Activated T-cell treated with anti-CD3 and anti-CD28 coated beads for 24 hours (primary cell): ENCODE measurements at places on chromosomes 7 and 10.

DNA sequence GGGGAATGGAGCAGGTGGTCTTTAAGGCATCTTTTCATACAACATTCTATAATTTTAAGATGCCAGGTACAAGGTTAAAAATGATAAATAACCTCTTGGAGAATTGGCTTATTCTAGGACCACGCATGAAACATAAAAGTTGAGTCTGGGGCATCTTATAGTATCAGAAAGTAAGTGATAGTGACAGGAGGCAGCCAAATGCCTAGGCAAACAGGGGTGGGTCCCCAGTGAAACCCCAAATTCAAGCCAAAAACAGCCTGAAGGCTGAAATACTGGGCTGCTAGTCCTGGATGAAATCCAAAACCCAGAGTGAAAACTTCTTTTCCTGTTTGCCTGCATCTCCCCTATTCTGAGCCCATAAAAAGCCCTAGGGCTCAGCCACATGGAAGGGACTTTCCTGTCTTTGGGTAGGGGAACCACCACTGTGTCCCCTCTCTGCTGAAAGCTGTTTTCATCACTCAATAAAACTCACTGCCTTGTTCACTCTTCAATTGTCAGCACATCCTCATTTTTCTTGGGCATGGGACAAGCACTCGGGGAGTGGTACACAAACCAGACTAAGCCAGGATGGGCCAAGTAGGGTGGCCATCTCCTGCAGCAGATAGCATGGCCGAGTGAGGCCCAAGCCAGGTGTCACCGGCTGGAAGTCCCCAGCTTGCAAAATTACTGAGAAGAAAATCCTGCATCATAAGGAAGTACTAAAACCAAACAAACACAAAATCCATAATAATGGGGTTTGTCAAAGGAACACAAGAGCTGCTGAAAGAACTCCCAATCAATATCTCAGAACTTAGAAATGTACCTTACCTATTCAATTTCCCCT is 241.6 kb upstream of the GALNT17 start:
- no peak for DNase-seq

GRCh38 chr10:132685101-132685891 is 100.7 kb downstream of the NKX6-2 start:
- peak; percentile 15 for DNase-seq

DNA sequence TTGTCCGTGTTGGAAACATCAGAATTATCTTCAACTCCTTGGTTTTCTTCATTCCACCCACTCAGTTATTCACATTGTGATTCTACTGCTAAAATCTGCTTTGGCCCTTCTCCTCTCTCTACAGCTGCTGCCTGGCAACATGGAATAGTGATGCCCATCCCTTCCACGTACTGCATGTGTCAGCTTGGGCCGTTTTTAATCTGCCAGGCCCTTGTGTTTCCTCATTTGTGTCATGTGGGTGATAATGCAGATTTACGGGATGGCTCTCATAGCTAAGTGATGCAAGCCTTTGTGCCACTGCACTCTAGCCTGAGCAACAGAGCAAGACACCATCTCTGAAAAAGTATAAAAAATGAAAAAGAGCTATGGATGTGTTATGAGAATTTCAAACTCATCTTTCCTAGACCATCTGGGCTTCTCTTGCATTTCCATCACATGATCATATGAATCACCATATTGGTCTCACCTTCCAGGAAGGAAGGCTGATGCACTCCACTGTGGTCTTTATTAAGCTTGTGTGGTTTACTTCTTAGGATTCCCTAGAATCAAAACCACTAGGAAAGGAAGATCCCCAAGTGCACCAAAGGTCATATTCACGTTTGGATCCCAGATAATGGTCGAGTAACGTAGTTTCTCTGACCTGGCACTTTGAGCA is 20.6 kb upstream of the CELF2 start:
- no peak for DNase-seq

DNA sequence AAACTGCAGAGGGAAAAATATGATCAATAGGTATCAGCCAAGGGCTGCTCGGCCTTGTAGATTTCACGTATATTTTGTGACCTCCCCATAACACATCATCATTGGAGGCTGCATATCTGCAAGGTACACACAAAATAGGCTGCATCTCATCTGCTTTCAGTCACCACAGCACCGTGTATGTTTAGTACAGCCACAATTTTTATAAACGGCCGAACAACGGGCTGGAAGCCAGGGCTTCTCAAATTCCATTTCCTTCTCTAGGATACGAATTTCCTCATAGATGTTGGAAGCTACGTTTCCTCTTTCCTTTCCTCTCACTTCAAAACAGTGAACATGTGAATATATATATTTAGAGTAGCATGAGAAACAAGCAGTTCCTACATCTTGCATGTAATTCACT is 20.2 kb upstream of the FOXK1 start:
- no peak for DNase-seq

GRCh38 chr10:63281967-63282366 is 148.8 kb downstream of the NRBF2 start:
- no peak for DNase-seq

DNA sequence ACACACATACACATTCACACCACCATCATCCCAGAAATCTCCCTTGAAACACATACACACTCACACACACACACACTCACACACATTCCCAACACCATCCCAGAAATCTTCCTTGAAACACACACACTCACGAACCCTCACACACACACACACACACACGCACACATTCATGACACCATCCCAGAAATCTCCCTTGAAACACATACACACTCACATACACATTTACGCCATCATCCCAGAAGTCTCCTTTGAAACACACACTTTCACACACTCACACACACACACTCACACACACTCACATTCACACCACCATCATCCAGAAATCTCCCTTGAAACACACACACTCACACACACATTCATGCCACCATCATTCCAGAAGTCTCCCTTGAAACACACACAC is 360 bp upstream of the OPN4 start:
- no peak for DNase-seq

- no peak for DNase-seq
Observed at GRCh38 chr7:102302025-102302424, 15.4 kb downstream of the SH2B2 start.

- no peak for DNase-seq
Observed at GRCh38 chr7:117350027-117350426, 27.2 kb upstream of the WNT2 start.

GRCh38 chr10:15365692-15366091 is 5.4 kb downstream of the FAM171A1 start:
- DNase-seq = no peak

DNA sequence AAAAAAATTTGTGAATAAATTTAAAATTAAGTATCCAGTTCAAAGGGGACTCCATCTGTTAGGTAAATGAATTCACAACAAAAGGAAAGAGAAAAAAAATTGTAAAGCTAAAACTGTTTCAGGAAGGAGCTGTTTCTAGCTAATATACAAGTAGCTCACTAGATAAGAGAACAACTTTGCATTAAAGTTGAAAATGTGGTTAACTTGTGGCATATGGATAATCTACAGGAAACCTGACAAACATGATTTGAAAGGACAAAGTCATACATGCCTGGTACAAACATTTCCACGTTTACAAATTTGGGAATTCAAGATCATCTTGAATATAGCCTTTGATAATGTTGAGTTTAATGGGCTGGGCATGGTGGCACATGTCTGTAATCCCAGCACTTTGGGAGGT is 8.9 kb downstream of the NT5C3A start:
- DNase-seq = no peak

GRCh38 chr7:42914421-42915045 is 2.7 kb upstream of the C7orf25 start:
- DNase-seq = no peak

- no peak for DNase-seq
Observed at GRCh38 chr7:95904099-95904498, 131.7 kb downstream of the DYNC1I1 start.

DNA sequence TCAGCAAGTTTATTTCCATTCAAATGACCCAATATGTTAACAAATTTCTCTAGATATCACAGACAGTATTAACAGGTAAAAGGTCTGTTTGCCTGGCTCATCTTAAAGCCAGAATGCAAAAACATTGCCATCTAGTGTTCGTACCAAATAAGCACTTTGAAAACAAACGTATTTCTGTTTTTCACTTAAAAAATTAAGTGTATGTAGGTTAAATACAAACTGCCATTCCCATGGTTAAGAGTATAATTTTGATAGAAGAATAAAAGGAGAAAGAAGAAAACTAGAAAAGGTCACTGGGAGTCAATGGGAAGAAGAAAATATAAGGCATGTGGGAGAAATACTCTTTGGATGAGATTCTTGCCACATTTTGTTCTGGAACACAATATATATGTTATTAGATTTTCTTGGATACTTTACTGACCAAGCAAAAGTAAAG is 51.0 kb downstream of the ORC5 start:
- no peak for DNase-seq

DNA sequence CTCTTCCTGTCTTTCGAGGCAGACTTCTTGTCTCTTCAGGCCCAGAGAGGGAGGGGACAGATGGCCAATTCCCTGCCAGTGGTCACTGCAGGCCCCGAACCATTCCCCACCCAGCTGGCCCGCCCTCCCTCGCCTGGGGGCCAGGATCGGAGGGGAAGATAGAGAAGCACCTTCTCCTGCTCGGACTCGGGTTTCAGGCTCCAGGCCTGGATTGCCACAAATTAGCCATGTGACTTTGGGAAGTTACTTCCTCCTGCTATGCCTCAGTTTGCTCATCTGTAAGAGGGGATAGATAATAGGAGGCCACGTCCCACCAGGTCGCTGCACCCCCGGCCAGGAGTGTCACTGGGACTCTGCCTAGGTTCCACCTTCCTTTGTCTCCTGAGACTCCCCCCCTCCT is 24.8 kb upstream of the PPP2R2D start:
- DNase-seq = no peak

DNA sequence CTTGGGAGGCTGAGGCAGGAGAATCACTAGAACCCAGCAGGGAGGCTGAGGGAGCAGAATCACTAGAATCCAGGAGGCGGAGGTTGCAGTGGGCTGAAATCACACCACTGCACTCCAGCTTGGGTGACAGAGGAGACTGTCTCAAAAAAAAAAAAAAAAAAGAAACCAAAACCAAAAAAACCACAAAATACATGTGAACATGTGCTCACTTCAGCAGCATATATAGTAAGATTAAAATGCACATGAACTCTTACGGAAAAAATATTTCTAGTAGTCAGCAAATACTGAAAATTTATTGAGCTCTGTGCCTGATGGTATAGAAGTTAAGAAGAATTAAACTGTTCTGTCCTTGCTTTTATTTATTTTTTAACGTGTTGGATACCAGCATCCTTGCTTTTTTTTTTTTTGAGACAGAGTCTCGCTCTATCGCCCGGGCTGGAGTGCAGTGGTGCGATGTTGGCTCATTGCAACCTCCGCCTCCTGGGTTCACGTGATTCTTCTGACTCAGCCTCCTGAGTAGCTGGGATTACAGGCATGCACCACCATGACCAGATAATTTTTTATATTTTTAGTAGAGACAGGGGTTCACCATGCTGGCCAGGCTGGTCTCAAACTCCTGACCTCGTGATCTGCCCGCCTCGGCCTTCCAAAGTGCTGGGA is 9.6 kb upstream of the ZNF487 start:
- no peak for DNase-seq

- no peak for DNase-seq
Observed at GRCh38 chr7:51255536-51256208, 60.9 kb downstream of the COBL start.

DNA sequence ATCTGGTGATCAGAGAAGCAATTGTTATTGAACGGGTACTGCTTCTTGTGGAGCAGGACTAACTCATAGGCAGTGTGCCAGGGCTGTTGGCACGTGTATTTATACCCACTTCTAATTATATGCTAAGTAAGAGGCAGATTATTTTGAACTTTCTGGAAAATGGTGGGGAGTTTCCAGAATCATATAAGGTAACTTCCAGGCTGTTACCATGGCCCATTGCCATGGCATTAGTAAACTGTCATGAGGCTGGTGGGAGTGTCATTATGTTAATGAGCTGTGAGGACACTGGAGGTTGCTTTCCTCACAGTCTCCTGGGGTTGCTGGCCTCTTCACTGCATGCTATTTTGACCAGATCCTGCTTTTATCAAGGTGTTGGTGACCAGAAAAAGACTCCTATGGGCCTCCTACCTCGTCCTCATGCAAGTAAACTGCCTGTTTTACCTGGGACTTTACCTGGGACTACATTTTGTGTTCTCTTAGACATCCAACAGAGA is 122.6 kb downstream of the KCND2 start:
- DNase-seq = no peak

- DNase-seq = no peak
Observed at GRCh38 chr7:151709141-151710038, 167.5 kb downstream of the PRKAG2 start.

DNA sequence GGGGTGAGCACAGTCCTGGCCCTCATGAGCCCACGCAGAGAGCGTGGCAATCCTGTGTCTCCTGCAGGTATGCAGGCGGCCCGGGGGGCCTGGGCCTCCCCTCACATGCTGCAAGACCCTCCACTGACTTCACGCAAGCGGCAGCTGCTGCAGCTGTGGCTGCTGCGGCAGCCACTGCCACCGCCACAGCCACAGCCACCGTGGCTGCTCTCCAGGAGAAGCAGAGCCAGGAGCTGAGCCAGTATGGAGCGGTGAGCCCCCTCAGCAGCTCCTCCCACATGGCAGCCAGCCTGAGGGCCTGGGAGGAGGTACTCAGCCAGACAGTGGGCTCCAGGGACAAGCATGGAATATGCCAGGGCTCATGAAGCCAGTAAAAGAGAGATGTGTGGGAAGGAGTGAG is 8.7 kb downstream of the ZMIZ2 start:
- DNase-seq = no peak

- no peak for DNase-seq
Observed at GRCh38 chr10:132422903-132423825, 26.2 kb downstream of the PWWP2B start.

GRCh38 chr7:79221211-79221610 is 232.3 kb downstream of the MAGI2 start:
- no peak for DNase-seq

DNA sequence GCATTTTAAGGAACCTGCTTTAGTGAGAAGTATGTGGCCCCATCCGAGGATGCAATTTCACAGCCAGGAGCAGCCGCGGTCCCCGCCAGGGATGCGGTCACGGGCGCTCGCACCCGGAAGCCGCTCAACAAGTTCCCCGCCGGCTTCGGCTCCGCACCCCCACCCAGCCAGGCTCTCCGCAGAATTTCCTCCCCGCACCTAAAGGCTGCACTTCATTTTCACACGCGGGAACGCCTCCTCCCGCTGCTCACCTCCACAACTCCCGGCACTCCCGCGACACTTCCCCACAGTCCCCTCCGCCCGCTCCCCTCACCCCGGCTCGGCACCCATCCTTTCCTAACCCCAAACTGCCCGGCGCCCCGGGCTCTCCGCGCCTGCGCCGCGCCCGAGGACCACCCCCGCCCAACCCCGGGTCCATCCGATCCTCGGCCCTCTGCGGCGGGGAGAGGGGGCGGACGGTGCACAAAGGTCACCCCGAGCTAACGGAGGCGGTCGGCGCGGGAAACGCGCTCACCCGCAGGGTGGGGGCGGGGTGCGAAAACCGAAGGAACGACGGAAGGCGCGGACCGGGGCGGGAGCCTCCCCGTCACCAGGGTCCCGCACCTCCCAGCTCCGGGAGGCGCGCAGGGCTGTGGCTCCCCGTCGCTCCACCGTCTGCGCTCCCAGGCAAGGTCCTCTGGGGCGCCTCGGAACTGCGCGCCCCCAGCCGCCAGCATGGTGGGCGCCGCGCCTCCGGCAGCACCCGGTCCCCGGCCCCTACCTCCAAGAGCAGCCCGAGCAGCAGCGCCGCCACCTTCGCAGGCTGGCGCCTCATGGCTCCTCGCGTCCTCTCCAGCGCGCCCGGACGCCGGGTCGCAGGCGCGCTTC is 558 bp downstream of the VOPP1 start:
- peak; percentile 40 for DNase-seq
